Amniotic epithelial cell (primary cell): ENCODE measurements at places on chromosomes 7 and 10.

- no peak for DNase-seq
Observed at GRCh38 chr7:40733578-40733977, 598.8 kb downstream of the SUGCT start.

DNA sequence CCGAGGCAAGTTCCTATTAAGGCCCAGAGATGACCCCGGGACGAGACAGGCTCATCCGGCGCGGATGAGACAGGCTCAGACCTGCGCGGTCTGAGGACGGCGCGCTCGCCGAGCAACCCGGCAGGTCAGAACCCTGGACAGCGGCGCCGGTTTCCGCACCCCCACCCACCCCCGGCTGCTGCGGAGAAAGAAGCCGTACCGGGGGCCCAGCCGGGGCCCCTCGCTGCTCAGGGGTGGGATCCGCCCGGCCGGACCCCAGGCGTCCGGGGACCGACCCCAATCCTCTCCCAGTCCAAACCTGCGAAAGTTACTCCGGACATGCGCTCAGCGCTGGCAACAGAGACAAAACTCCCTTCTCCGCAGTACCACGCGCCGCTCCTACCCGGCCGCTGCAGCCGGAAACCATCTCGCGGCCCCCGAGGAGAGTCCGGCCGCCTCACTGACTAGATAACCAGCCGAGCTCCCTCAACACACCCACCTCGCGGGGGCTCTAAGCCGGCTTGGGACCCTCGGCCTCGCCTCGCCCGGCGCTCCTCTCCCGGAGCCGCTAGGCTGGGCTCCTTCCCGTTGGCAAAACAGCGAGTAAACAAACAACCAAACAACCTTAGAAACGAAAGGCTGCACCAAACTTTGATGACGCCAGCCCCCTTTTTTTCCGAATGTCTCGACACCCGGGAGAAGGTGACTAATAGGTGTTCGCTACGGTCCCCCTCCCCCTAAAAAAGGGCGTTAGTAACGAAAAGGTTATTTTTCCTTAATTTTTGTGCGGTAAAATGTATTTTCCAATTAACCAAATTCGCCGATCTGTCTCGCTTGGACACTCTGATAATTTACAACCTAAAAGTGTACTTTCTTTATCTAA, 2.3 kb upstream of the DRGX start:
- peak; percentile 34 for DNase-seq

DNA sequence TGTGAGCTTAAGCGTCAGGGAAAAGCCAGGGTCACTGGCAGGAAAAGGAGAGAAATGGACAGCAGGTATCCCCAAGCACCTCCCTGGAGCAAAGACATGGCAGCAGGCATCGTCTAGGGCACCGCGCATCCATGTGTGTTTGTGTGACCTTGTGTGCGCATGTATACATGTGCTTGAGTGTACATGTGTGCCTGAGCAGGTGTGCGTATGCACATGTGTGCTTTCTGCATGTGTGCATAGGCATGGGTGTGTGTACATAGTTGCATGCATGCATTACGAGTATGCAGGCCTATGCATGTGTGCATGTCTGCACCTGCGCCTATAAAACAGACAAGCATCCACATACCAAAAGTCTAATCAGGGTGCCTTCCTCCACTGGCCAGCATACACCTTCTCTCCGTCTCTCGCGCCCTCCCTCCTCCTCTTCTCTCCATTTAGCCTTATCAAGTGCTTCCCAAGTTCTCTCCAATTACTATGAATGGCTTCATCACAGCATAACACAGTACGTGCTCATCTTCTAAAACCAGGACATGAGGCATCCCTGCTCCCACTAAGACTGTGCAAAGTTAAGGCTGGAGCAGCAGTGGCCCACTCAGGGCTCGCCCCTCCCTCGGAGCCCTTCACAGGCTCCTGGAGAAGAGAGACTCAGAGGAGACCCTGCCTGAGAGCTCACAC, 30.6 kb downstream of the RASGEF1A start:
- DNase-seq, result no peak

- no peak for DNase-seq
Observed at GRCh38 chr7:19853261-19853832, 79.9 kb upstream of the TMEM196 start.

DNA sequence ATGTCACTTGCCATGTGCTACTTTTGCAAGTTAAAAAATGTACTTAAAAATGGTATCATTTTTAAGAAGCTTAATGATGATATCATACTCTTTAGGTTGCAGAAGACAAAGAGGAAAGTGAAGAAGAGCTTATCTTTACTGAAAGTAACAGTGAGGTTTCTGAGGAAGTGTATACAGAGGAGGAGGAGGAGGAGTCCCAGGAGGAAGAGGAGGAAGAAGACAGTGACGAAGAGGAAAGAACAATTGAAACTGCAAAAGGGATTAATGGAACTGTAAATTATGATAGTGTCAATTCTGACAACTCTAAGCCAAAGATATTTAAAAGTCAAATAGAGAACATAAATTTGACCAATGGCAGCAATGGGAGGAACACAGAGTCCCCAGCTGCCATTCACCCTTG, 6.1 kb downstream of the LMOD2 start:
- DNase-seq, result no peak

DNA sequence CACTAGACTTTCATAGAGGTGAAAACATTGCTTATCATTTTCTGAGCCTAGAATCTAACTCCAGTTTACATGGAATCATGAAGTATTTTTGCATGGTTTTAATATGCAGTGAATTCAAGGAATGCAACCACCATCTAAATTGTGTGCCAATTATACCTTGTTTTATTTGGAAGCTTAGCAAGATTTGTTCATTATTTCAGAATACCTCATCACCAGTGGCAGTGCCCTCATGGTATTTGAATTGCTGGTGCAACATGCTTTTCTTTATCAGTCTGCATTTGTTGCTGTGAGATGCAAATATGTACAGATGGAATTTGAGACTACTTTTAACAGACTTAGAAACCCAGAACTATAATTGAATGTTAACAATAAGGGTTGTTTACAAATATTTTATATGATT, 18.7 kb upstream of the ZNF800 start:
- no peak for DNase-seq

- peak; percentile 78 for DNase-seq
Observed at GRCh38 chr10:112778579-112778978, 171.5 kb upstream of the TCF7L2 start.

GRCh38 chr7:50728184-50728583, 54.5 kb downstream of the GRB10 start:
- peak; percentile 29 for DNase-seq

DNA sequence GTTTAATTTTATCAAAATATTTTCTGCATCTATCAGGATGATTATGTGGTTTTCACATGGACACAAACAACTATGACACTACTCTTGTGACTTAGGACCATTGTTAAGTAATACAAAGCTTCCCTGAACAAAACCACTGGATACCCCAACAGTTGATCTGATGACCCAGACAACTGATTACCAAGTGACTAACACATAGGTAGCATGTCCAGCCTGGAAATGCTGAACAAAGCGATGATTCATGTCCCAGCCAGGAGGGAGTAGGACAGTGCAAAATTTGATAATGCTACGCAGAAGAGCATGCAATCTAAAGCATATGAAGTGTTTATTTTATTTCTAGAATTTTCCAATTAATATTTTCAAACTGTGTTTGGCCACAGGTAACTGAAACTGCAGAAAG, 8.9 kb upstream of the PNLIP start:
- no peak for DNase-seq

DNA sequence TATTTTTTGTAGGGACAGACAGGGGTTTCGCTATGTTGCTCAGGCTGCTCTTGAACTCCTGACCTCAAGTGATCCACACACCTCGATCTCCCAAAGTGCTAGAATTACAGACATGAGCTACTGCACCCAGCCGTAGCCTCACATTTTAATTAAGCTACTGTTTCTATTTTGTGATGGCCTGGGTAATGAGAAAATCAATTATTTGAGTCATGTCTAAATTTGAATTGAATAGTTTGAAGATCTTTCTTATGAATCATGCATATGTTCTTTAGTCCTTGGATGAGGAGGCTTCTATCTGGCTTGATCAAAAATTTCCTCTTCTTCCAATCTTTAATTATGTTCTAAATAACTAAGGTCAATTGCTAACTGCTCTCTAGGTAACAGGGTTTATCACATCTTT, 175.0 kb downstream of the REEP3 start:
- DNase-seq, result no peak

GRCh38 chr7:85176197-85176596, 10.7 kb downstream of the SEMA3D start:
- no peak for DNase-seq

- DNase-seq, result no peak
Observed at GRCh38 chr7:706721-707120, 19.8 kb upstream of the DNAAF5 start.

- DNase-seq, result peak; percentile 50
Observed at GRCh38 chr7:92813390-92814024, 22.9 kb downstream of the CDK6 start.

- DNase-seq, result no peak
Observed at GRCh38 chr7:110800984-110801383, 289.9 kb upstream of the LRRN3 start.

GRCh38 chr7:542131-542712, 22.6 kb upstream of the PDGFA start:
- no peak for DNase-seq

DNA sequence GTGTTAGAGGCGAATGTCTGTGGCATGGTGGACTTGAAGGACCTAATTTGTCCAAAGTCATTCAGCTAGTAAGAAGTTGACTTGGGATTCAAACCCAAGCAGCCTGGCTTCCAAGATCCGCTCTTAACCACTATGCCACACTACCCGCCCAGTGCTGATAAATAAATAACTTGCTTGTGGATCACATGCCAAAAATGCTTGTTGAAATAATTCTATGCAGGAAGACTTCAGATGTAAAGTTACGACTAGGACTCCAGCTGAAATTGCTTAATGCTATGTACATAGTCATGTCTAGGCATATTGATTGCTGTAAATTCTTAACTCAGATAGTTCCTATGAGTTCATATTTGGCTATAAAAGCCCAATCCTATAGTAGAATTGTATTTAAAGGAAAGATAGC, 76.0 kb downstream of the PLXDC2 start:
- DNase-seq, result no peak

- no peak for DNase-seq
Observed at GRCh38 chr10:67883710-67884312, 645 bp upstream of the SIRT1 start.

GRCh38 chr7:108028111-108028510, 25.1 kb upstream of the LAMB1 start:
- no peak for DNase-seq

- DNase-seq, result peak; percentile 44
Observed at GRCh38 chr10:30980951-30981616, 50.6 kb downstream of the ZNF438 start.

GRCh38 chr7:117889611-117890010, 16.4 kb upstream of the CTTNBP2 start:
- DNase-seq, result no peak

- no peak for DNase-seq
Observed at GRCh38 chr10:4385231-4385870, 440.7 kb upstream of the AKR1E2 start.

- no peak for DNase-seq
Observed at GRCh38 chr10:125096371-125096770, 64.0 kb downstream of the CTBP2 start.

DNA sequence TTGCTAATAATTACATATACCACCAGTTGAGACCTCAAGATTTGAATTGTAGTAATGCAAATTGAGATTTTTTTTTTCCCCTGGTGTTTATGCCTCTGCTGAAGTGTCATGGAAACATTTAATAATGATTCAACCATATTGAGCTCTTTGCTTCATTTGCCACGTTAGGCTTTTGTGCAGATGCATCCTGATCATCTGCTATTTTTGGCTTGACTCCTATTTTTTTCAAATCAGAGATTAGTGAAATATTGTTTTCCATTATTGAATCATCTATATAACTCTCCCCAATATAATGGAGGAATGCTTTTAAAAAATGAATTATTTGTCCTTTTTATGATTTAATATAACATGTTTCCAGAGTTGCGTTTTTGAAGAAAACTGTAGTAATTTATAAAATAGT, 115.1 kb downstream of the SRI start:
- DNase-seq, result no peak

DNA sequence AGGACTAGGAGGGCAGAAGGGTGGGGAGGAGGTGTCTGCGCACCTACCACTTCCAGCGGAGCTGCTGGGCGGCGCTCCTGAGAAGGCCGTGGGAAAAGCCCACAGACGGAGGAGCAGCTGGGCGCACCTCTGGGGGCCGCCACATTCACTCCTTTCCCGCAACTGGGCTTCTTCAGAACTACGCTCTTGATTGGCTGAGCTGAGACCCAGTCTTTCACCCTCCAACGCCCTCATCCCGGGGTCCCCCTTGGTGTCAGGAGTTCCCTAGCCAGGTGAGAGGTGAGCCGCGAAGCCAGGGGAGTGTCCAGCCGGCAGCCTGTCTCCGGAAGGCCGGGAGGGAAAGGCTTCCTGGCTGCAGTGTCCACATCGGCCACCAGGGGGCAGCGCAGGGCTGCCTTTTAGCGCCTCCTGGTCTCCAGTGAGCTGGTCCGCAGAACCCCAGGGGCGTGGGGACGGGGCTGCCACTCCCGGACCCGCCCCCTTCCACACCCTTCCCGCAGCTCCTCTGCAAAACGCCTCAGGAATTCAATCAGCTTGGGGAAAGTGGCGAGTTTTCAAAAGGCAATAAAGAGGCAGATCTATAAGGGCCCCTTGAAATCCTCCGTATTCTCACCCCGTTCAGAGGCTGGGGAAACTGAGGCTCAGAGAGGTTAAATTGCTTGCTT, 98.8 kb downstream of the CHST15 start:
- DNase-seq, result peak; percentile 48

DNA sequence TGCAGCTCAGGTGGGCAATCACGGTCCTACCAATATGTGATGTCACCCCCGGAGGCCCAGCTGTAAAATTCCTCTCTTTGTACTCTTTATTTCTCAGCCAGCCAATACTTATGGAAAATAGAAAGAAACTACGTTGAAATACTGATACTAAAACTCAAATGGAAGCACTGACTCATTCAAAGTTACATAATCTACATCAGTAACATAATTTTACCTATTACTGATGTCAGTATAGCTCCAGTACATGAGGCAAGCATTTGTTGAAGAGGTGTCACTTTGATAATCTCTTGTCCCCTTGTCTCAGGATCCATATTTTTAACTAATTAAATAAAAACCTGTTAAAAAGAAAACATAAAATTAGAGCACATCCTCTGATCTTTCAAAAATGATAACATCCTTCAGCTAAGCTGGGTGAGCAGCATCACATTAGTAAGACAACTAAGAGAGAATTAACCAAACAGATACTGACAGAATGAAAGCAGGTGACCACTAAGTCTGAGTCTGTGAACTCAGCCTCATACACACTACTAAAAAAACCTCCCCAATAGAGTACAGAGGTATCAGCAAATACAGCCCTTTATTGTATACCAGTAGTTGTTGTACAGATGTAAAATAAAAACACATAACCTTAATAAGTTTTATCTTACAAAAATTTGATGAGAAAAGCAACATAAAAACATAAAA, 17.6 kb downstream of the SLC25A40 start:
- no peak for DNase-seq

GRCh38 chr7:64626083-64626469, 39.9 kb upstream of the ZNF107 start:
- no peak for DNase-seq
